ENCODE measurements at places on chromosomes 12 and 14.

DNA sequence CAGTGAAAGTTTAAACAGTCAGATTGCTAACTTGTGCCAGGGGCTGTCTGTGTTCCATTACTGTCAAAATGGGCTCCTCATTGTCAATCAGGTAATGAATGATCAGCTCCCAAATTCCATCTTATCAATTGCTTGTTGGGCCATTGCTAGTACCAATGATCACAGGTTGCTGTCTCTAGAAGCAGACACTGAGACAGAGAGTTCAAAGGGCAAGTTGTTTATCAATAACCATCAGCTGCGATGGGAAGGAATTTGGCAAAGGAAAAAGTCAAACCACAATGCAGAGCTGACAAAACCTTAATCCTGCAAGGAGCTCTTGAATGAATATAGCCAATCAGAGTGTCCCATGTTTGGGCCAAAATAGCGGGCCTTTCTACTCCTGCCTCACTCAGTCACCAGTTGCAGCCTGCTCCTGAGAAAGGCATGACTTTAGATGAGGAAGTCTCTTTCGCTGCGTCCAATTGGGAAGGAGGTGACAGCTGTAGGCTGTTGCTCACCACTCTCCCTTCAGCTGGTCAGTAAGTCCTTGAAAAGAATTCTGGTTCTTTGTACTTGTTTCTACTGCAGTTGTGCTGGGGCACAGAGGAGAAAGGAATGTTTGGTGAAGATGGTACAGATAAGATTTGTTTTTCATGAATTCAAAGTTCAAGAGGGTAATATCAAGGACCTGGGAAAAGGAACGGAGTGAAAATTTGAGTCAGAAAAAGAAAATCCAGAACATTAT is 179.2 kb upstream of the PDE3A start:
- no peak for DNase-seq

DNA sequence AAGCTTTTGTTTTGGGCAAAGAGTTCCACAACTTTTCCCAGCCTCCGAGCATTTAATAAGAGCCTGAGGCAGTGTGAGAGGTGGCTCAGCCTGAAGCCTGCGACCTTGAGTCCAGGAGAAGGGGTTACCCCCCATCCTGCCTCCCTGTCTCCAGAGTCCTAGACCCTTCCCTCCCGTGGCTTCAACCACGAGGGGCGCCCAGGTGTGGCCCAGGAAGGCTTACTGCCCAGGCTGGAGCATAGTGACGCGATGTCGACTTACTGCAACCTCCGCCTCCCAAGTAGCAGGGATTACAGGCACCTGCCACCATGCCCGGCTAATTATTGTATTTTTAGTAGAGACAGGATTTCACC is 641 bp downstream of the LRRC43 start:
- no peak for DNase-seq

DNA sequence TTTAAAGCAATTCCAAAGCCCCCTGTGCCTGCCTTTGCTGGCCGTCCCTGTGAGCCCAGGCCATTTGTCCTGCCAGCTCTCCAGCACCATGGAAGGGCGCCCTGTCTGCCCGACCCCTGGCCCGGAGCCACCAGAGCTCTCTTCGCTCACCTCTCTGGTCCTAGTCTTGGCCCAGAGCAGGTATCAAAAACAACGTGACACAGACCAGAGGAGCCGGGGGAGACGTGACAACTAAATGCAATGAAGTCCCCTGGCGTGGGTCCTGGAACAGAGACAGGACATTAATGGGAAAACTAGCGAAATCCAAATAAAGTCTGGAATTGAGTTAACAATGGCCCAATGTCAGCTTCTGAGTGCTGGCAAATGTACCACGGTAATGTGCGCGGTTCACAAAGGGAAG is 83.2 kb upstream of the DIO3 start:
- no peak for DNase-seq

- no peak for DNase-seq
Measured at GRCh38 chr12:100867639-100868393, 73.2 kb downstream of the ANO4 start.

- DNase-seq = no peak
Measured at GRCh38 chr12:64252681-64253080, 30.6 kb upstream of the KICS2 start.

DNA sequence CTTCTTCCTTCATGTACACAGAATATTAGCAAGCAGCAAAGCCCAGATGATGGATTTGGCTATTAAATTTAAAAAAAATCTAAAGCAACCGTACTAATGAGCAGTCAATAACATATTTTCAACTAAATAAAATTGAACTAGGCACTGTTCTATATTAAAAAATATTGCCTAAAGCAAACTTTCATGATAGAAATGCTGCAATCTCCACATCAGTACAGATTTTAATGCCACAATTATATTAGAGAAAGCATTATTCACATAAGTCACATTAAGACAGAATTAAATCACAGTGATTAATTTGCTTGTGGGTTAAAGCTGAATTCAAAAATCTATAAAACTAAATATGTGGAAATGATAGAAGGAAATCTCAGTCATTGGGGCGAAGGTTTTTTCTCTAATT is 200.7 kb downstream of the KCNH5 start:
- DNase-seq = no peak

GRCh38 chr12:131917139-131917710 is 11.9 kb upstream of the PUS1 start:
- no peak for DNase-seq

DNA sequence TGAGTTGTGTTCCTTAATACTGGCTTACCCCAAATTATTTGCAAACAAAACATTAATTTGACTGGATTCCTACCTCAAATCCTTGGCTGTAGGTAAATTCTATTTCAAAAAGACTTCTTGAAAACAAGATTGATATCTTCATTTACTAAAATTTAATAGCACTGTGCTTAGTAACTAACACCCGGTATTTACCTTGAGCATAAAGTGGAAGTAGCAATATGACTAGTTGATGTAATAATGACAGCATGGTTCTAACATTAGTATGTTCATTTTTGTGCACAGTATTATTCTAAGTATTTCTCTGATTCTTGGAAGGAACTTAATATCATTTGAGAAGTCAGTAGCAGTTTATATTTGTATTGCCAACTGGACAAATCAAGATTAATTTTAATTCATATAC is 96.8 kb downstream of the PPHLN1 start:
- DNase-seq = no peak

- DNase-seq = no peak
Measured at GRCh38 chr14:71444030-71444822, 488.0 kb upstream of the RGS6 start.

DNA sequence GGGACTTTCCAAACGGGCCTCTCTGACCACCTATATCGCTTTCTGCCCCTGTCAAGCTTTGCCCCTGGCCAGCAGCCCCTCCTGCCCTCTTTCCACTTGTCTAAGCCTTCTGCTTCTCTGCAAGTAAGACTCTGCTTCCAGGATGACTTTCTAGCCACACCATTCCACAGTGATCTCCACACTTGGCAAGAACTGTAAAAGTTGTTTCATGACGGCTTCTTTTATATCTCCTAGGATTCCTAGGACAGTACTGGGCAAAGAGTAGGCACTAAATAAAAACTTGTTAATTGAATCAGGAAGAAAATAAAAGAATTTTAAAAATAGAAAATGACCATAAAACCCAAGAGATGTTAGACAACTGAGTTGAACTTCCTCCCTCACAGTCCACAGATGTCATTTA is 1.8 kb upstream of the PTPN21 start:
- no peak for DNase-seq

GRCh38 chr14:22524784-22525161 is 64.3 kb downstream of the DAD1 start:
- no peak for DNase-seq

GRCh38 chr12:53809005-53809404 is 57.2 kb upstream of the CISTR start:
- no peak for DNase-seq

DNA sequence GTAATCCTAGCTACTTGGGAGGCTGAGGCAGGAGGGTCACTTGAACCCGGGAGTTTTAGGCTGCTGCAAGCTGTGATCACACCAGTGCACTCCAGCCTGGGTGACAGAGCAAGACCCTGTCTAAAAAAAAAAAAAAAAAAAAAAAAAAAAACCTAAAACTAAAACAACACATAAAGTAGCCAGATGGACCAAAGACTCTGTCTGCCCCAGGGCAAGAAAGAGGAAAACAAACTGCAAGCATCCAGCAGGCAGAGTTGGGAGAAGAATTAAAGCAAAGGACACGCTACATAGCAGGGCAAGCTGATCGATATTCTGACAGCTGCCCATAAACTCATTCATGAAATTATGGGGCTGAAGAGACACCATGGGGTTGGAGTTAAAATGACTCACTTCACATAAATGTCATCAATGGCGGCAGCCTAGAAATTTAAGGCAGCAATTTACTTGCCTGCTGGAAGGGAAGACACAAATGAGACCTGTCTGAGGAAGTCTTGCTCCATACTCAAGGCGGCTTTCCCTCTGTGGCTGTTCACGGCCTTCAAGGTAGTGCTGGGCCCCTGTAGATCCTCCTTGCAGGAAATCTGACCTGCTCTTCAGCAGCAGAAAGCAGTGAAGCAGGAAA is 259.1 kb upstream of the FKBP4 start:
- no peak for DNase-seq

DNA sequence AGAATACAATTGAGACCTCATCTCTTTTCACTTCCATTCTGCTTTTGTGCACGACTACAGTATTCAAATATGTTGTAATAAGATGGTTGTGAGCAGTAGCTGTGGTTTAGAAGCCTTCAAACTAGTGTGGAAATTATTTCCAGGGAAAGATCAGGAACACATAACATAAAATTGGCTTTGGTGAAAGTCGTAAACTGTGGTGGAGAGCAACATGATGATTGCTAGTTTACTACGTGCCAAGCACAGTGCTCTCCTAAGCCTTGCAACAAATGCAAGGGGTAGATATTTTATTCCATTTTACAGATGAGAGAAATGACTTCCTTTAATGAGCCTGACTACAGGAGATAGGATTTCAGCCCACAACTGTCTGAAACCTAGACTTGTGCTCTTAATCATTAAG is 172.4 kb upstream of the LMNTD1 start:
- no peak for DNase-seq

DNA sequence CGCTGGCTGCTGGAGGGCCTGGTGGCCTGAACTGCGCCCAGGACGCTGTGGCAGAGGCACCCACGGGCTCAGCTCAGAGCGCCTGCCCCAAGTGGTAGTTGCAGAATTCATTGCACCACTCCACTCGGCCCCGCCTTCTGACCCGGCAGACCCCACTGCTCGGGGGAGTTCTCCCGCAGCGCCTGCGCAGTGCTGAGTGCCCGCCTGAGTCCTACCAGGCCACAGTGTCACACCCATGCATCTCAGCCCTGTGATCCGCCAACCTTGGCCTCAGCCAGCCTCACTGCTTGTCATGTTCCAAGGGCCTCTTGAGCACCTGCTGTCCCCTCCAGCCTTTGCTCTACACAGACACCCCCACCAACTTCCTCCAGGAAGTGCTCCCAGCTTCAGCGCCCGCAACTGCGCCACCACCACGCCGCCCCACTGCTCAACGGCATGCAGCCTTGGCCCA is 12.2 kb downstream of the DEGS2 start:
- DNase-seq = peak; percentile 19

GRCh38 chr12:117049295-117049694 is 49.9 kb downstream of the TESC start:
- DNase-seq = no peak

- no peak for DNase-seq
Measured at GRCh38 chr14:52917735-52918134, 33.1 kb downstream of the FERMT2 start.

DNA sequence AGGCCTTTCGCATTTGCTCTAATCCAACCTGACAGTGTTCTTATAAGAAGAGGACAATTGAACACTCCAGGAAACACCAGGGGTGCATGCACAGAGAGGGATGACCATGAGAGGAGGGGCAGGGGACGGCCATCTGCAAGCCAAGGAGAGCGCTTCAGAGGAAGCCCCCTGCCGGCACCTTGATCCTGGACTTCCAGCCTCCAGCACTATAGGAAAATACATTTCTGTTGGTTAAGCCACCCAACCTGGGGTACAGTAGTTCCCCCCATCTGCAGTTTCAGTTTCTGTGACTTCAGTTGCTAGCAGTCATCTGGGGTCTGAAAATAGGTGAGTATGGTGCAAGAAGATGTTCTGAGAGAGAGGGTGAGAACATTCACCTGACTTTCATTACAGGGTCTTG is 64.7 kb downstream of the CLMN start:
- DNase-seq = no peak

DNA sequence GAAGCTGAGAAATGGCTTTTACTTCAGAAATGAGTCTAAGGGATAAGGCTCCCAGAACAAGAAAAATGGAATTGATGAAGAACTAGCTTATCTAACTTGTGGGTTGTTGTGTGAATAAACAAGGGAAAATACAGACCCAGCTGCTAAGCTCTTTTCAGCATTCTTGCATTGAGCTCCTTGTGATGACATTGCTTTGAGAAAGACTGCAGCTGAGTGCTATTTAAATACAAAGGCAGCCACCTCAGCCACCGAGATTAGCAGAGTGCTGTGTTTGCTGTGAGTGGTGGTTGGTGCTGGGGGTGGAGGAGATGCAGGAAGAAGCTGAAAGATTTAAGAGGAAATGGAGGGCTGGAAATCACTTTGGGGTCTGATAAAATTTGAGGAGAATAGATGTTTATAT is 396.0 kb upstream of the PRICKLE1 start:
- no peak for DNase-seq

- DNase-seq = no peak
Measured at GRCh38 chr12:75998292-75999063, 33.1 kb downstream of the PHLDA1 start.

- DNase-seq = no peak
Measured at GRCh38 chr14:21721504-21721903, 47.9 kb upstream of the OR4E1 start.

GRCh38 chr12:102549691-102550090 is 69.3 kb upstream of the IGF1 start:
- no peak for DNase-seq

GRCh38 chr14:22870811-22871223 is 723 bp upstream of the LRP10 start:
- no peak for DNase-seq

- DNase-seq = no peak
Measured at GRCh38 chr14:104226421-104227383, 88.3 kb downstream of the KIF26A start.
